ENCODE measurements at places on chromosomes 13 and 19.

DNA sequence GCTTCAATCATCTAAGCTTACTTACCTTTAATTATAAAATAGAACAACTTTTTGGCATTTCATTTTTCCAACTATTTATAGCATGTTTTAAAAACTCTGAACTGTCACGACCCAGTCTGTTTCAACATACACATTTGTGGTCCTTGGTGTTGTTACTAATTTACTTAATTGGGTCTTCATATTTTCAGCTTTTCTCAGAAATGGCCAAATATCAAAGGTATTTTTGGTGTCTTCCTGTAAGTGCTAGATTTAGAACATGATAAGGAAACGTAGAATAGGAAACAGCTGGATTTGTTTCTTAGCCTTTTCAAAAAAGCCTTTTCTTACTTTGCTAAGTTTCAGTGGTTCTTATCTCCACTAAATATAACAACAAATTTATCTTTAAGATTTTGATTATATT, 11.4 kb downstream of the LPAR6 start:
- no peak for DNase-seq

DNA sequence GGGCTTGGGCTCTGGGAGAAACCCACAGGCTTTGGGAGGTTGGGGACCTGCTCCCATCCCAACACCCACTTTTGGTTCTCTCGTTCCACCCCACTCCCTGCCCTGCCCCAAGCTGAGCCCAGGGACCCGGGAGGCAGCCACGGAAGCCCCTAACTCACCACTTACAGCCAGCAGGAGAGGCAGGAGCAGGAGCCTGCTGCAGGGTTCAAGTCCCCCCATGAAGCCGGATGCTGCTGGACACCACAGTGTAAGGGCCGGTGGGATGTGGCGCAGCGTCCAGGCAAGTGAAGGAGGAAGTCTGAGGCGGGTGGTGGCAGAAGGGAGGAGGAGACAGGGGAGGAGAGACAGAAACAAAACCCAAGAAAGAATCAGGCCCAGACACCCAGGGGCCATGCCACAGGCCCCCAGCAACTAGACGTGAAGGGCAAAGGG, at the start of gene TYROBP:
TYROBP (minus strand) TSS at position 286 of the 432 bp plus-strand sequence; CDS start at position 219, 67 bp downstream.
- DNase-seq, result no peak

DNA sequence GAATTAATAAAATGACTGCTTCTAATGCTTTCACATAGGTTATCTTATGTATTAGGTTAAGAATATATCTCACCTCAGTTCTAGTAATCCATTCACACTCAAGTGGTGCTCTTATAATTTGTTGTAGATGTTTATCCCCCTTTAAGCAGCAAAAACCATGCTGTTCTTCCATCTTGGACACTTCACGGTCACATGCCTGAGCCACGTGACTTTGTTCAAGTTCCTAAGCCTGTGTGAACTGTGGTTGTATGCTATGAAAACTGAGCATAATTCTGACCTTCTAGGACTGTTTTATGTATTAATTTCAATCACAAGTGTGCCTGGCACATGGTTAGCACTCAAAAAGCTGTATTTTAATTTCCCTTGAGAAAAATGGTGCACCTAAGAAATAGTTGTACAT, 41.2 kb upstream of the STARD13 start:
- no peak for DNase-seq

DNA sequence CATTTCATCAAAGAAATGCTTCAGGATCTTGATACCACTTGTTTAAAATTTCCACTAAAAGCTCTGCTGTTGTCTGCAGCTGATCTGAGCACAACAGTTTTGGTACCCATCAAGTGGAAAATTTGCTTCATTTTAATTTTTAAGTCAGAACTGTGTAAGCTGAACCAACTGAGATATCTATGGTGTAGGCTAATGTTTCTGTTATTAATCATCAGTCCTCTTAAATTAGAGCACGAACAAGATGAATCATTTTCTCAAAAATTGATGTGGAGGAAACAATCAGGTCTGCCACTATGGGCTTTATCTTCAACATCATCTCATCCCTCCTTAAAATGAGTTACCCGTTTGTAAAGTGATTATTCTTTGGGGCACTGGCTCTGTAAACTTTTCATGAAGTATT, 221.5 kb upstream of the NBEA start:
- DNase-seq, result no peak

GRCh38 chr13:30186634-30187415, 120.5 kb downstream of the KATNAL1 start:
- DNase-seq, result no peak

DNA sequence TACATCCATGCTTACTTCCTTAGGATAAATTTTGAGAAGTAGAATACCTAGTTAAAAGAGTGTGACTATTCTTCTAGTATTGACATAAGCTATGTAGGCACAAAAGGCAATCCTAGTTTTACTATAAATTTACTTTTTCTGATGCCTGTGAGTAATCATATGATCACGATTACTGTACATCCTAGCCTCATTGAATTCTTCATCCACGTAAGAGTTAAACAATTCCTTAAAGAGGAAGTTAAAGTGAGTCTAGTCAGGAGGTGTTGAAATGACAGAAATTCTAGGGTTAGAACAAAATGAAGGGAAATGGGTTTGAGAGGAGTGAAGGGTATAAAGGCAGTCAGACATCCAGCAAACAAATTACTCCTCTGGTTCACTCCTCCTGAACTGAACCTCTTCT, at the start of gene ACOD1:
ACOD1 (plus strand) TSS at position 363 of the 400 bp plus-strand sequence. CDS start 48 bp downstream, outside the sequence.
- DNase-seq, result no peak

- no peak for DNase-seq
These were observed 209.7 kb downstream of the LACC1 start for GRCh38 chr13:44089452-44089851.

- no peak for DNase-seq
These were observed 42.5 kb upstream of the C13orf42 start for GRCh38 chr13:51153527-51153926.

- no peak for DNase-seq
These were observed 16.5 kb upstream of the B3GNT3 start for GRCh38 chr19:17778251-17778967.

GRCh38 chr13:49146950-49147355, 73.2 kb upstream of the MLNR start:
- no peak for DNase-seq

GRCh38 chr19:2270423-2271233, 11.3 kb downstream of the PEAK3 start:
- peak; percentile 66 for DNase-seq

DNA sequence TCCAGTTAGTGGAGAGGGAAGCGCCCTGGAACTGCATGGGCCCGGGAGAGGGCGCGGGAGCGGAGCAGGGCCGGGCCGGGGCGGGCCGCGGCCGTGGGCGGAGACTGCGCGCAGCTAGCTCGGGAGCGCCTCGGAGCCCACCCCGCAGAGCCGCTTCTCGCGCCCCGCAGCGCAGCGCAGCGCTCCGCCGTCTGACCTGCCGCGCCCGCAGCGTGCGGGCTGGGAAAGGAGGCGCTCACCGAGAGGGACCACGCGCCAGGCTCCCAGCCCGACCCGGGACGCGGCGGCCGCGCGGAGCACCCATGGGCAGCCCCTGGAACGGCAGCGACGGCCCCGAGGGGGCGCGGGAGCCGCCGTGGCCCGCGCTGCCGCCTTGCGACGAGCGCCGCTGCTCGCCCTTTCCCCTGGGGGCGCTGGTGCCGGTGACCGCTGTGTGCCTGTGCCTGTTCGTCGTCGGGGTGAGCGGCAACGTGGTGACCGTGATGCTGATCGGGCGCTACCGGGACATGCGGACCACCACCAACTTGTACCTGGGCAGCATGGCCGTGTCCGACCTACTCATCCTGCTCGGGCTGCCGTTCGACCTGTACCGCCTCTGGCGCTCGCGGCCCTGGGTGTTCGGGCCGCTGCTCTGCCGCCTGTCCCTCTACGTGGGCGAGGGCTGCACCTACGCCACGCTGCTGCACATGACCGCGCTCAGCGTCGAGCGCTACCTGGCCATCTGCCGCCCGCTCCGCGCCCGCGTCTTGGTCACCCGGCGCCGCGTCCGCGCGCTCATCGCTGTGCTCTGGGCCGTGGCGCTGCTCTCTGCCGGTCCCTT, at the start of gene MLNR:
MLNR (plus strand) TSS at position 303 of the 820 bp plus-strand sequence; CDS start at position 303, 0 bp downstream.
- no peak for DNase-seq

DNA sequence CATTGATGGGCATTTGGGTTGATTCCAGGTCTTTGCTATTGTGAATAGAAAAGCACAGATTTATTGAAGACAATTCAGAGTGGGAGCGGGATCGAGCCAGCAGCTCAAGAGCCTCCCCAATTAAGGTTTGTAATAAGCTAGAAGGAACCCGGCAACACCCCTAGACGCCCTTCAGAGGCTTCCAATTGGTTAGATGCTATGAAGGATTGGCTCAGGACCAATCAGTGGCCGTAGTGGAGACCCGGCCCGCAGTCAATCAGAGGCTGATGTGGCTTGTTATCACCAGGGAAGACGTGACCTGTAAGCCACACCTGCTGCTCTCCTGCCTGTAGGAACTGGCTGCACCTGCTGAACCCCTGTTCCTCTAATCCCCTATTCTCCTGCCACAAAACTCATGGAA, 14.6 kb downstream of the SIGLEC11 start:
- DNase-seq, result no peak

DNA sequence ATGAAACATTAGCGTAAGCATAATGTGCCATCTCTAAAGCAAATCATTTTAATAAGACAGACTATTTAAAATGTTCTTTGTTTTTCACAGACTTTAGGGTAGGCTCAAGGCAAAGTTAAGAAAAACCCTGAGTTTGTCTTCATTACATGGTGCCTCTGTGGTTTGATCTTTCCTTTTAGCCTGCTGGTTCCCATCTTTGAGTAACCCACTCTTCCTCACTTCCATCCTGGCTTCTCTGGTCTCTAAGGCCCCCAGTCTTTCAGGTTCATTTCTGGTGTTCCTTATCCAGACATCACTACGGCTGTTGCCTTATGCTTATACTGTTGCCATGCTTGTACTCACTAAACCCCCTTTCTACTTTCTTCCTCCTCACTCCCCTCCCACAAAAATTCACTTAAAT, 38.4 kb downstream of the DACH1 start:
- no peak for DNase-seq

DNA sequence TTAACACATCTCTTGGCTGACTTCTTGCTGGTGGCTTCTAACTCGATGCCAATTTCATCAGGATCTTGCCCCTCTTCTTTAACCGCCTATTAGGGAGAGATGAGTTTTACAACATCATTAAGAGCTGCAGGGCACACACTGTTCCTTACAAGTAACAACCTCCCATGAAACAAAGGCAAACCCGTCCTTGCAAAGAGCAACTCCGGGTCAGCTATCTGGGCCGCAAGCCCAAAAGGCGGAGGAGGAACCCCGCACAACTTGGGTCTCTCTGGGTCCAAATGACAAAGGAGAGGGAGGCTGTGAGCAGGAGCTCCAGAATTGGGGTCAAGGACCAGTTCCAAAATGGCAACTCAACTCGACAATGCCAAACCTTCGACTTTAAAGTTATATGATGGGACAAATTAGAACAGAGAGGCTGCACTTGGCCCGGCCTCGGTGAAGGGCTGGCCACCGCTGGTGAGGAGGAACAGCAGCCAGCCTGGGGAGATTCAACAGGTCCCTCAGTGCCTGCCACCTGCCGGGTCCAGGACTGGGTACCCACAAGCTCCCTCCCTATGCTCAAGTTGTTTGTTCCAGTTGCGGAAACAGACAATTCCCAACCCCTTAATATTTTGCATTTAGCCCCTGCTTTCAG, 1.1 kb downstream of the SAFB2 start:
- DNase-seq, result no peak
